Activated CD4-positive, alpha-beta T cell treated with anti-CD3 and anti-CD28 coated beads, Interleukin-2, amount 50 U/mL, for 4 hours (primary cell): ENCODE measurements at places on chromosomes 2 and 18.

GRCh38 chr2:46545015-46545839 lies 65.9 kb downstream of the TMEM247 start:
- no peak for DNase-seq

GRCh38 chr18:59593291-59593717 lies 103.9 kb downstream of the CCBE1 start:
- DNase-seq, result no peak

DNA sequence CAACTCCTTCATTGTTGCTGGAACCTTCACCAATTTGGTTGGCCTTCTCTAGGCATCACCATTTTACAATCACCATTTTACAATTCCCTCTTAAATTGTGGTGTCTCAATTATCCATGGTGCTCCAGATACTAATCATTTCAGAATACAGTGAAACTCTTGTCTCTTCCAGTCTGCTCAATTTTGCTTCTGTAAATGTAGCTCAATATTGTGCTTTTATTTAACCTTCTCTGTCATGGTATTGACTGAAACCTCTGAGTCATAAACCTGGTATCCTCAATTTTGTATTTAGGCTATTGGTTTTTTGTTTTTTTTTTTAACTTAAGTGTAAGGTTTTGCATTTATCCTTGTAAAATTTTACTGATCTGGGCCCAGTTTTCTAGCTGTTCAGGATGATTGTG lies 16.1 kb downstream of the STRADB start:
- no peak for DNase-seq

GRCh38 chr2:196927376-196928225 lies 1.1 kb upstream of the PGAP1 start:
- DNase-seq, result peak; percentile 59

GRCh38 chr2:67083951-67084350 lies 313.2 kb upstream of the ETAA1 start:
- DNase-seq, result no peak

GRCh38 chr18:58542426-58543159 lies 86.3 kb downstream of the ALPK2 start:
- no peak for DNase-seq

GRCh38 chr2:130388221-130388907 lies 32.5 kb downstream of the PTPN18 start:
- no peak for DNase-seq

DNA sequence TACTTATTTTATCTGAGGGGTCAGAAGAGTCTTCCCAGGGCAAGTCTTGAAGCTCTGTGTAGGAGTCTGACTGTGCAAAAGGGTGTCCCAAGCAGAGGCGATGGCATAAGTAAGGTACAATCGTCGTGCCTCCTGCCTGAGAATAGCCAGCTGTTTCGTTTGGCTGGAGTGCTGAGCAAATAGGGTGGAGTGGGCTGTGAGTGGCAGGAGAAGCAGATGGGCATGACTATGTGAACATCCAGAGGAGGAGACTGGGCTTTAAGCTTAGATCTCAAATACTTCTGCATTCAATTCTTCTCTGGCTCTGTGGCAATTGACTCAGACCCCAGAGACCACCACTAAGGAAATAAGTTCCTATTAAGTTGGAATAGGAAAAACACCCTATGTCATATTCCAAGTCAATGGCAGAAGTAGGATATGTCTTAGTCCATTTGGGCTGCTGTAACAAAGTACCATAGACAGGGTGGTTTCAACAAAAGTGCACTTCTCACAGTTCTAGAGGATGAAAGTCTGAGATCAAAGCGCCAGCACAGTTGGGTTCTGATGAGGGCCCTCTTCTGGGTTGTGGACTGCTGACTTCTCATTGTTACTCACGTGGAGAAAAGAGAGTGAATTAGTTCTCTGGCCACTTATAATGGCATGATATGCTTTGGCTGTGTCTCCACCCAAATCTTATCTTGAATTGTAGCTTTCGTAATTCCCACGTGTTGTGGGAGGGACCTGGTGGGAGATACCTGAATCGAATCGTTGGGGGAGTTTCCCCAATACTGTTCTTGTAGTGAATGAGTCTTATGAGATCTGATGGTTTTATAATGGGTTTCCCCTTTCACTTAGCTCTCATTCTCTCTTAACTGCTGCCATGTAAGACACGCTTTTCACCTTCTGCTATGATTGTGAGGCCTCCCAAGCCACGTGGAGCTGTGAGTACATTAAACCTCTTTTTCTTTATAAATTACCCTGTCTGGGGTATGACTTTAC lies 120.2 kb downstream of the LPIN1 start:
- no peak for DNase-seq

DNA sequence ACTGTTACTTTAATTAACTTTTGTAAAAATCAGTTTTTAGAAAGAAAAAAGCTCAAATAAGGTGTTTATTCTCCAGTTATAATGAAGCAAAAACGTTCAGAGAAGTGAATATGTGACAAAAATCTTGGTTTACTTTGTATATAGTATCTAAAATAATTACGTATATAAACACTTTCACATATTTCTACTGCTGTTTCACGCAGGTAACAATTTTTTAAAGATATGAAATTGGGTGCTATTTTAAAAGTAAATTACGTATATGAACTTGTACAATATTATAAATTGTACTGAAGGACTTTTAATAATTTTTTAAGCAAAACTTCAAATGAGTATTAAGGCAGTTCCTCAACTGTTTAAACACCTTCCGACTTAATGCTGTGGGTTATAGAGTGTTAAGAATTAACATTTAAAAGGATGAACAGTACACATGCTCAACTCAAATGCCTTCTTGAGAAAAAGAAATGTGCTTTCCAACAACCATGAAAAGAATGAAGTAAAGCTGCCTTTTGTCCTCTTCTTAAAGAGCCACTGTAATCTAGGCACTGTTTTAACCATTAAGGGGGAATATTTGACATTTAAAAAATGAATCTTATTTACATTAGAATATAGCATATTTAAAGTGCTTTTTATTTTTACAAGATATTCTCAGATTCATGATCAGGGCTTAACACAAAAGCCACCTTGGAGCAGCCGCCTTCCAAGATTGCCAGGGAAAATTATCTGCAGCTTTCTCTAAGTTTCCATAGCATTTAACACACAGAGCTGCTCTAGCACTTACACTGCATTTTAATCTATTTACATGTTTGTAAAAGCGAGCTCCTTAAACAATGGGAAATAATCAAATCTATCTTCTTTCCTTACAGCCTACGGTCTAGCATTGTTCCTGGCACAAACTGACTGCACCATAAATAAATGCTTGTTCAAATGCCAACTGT lies 56.5 kb upstream of the CDKL4 start:
- no peak for DNase-seq

DNA sequence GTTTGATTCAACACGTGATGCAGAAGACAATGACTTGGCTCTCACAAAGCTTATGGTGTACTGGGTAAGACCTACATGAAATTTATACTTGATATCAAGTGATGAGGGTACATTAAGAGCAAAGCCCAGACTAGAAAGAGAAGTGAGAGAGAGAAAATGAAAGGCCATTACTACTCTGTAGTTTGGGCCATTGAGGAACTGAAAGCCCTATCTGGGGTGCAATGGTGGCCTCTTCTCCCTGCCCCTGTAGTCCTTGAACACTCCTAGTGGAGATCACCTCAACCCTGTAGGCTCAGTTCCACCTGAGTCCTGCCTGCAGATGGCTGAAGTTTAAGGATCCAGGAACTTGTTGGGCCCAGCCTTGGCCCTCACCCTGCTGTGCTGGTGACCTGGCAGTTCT lies 569.8 kb upstream of the MEX3C start:
- DNase-seq, result no peak

- DNase-seq, result no peak
These were observed 44.9 kb downstream of the LMAN2L start for GRCh38 chr2:96694816-96695455.

- no peak for DNase-seq
These were observed 152.0 kb downstream of the GALNT14 start for GRCh38 chr2:30986231-30986580.

DNA sequence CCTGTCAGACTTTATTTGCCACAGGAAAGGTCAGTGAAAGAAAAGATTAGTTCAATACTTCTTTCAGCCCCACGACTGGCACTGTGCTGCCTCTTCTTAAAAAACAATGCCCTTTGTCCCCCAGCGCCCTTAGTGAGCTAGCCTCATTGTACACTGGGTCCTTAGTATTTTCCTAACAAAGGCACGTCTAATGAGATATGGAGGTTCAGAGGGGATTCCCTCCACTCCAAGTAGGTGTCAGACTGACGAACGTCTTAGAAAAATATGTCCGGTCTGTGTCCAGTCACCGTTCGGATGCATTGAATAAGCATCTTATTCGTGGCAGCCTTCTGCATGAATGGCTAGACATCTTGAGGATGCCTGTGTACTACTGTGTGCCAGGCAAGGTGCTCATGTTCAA lies 1.1 kb downstream of the FECH start:
- no peak for DNase-seq

- DNase-seq, result no peak
These were observed 3.6 kb upstream of the TSPYL6 start for GRCh38 chr2:54259413-54260240.

GRCh38 chr18:40652321-40652720 lies 1302.7 kb upstream of the PIK3C3 start:
- no peak for DNase-seq

DNA sequence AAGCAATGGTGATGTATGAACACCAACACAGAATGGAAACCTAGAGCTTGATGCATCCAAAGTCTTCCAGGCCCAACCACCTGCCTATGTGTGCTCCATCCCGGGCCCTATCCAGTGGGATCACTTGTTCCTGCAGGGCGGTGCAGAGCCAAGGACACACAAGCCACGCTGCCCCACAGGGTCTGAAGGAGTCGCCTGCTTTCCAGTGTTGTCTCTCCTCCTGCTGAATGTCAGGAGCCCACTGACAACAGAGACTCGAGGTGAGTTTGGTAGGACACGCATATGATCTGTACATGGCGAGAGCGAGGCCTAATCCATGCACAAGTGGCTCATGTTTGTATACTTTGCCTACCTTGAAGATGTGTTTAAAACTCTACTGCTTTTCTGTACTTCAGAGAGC lies 70.9 kb upstream of the FHL2 start:
- DNase-seq, result no peak

DNA sequence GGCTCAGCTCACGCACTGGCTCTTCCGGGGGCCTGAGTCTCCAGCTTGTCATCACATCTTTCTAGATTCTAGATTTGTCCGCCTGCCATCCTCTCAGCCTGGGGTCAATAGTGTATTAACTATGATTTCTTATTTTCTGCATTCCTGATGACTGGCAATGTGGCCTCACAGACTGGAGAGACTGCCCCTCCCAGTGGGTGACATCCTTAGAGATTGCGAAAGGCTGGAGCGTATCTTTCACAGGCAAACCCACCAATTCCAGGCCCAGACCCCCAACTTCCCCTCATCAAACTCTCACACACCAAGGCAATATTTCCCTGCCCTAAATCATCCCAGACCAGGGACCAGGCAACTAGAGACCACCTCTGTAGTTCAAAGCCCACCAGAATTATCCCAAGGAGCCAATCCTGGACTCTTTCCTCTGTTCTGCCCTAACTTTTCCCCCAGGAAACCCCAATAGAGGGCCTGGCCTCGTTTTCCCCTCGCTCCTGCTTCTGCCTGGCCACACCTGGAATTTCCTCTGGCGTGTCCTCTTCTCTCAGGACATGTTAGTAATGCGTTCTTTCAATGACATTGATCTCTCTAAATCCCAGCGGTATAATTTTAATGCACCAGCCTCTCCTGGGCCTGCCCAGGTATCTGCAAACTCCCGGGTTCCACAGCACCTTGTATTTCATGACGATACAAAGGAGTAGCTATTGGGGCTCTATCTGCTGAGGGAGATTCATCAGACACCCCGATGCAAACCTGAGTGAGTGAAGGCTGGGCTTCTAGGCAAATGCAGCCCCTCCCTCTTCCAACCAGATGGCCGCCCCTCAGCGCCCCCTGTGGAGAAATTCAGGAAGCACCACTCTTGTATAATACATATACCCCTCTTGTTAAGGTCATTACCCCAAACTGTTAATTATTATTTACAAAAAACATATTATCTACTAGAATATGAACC lies 2.4 kb upstream of the KCNF1 start:
- DNase-seq, result no peak

GRCh38 chr18:52766002-52766545 lies 426.1 kb downstream of the DCC start:
- DNase-seq, result no peak

DNA sequence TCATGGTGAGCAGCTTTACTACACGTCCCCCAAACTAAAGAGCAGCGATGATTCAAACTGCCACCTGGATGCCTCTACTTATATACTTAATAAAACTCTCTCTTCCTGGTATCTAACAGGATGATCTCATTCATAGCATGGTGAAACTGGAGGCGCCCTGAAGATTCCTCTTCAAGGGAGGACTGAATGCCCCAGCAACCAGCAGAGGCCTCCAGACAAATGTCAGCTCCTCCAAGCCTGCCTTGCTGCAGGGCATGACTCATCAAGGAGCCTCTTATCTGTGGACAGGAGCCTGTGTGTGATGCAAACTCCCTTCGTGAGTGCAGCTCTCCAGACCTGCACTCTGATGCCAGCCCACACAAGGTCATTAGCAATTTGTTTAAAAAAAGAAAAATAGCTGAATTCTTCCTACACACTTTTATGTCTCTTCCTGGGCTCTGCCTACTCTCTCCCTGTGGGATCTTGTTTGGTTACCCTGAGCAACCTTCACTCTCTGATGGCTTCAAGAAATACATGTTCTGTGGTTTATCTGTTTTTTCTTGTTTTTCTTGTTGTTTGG lies 30.2 kb downstream of the LONRF2 start:
- peak; percentile 12 for DNase-seq

DNA sequence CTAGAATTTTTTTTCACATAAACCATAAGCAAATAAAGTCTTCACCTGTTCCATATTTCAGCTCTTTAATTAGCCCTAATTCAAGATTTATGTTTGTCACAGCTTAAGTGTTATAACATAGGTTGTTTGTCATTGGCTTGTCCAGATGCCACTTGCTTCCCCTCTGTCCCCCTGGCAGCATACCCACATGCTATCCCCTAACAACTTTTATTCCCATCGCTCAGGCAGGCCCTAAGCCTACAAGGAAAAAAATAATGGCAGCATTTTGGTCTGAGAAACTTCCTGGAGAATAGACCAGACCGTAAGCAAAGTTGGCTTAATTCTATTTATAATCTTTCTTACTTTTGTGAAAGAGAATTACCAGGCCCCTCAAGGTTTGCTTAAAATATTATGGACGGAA lies 173.9 kb downstream of the DNAH6 start:
- DNase-seq, result no peak

- no peak for DNase-seq
These were observed 130.2 kb downstream of the VAPA start for GRCh38 chr18:10044054-10044453.

- no peak for DNase-seq
These were observed 101.0 kb downstream of the HS6ST1 start for GRCh38 chr2:128217671-128218070.
